ENCODE measurements at places on chromosomes 2 and 18.
A peak's percentile ranks its signal among the peaks of the same experiment; 100 is the strongest.

GRCh38 chr2:33317369-33318007 lies 159.0 kb upstream of the RASGRP3 start:
- DNase-seq: no peak

DNA sequence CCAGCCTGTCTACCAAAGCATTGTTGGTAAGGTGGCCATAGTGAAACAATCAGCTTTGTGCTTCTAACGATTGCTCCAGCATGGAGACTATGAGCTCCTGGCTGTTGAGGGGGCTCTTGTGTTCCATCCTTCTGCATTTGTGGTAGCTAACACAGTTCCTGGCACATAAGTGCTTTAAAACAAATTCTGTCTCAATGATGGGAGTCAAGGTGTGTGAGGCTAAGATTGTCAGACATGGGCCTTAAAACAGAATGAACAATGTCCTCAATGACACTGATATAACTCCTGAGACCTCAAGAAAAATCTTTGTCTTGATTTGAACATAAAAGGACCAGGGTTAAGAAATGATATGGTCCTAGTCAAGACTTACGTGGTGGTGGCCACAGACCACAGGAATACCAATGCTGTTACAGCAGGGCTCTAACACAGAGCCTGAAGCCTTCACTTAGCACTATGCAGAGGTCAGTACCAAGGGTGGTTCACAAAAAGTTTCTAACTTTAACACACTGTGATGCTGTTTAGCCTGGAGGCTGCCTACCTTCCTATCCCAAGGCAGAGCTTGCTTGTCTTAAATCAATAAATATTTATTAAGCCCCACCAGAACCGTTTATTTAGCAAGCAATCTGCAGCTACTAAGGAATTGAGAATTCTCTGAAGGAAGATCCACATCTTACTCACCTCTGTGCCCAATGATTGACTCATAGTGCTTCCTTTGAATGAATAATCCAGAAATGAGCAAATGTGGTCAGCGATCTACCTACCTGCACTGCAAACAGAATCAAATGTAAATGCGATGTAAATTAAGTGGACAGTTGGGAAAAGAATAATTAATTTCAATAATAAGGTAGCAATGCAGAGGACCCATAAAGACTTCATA lies 35.1 kb downstream of the EVA1A start:
- DNase-seq: no peak

DNA sequence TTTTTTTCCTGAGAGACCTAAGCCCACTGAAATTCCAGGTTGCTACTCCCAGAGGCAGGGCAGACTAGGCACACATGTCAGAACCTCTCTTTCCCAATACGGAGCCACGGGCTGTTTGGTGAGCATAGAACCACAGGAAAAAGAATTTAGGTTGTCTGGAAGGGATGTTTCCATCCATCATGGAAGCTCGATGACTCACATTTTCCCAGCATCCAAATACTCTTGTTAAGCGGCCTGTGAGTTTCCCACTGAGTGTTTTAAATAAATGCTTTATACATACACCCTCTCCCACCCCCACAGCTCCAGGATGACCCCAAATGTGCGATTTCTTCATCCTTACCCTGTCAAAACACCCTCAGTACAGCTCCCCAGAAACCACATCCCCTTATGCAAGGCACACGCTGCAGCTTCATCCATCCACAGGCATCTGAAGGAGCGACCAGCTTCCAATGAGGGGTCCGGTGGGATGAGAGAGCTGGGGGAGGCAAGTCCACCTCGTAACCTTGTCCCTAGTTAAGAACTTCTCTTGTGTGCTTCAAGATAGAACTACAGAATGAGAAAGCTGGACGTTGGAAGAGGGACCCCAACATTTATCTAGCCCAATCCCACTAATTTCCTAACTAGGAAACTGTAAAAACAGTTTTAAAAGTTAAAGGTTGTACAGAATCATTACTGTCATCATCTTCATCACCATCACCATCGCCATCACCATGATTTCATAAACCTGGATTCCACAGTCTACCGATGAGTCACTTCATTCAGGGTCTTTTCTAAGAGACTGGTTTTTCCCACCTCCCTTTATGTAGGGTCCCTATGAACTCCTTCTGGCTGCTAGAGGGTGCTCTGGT lies 63.5 kb upstream of the FZD7 start:
- DNase-seq: no peak

GRCh38 chr2:120772261-120772660 lies 36.6 kb downstream of the GLI2 start:
- DNase-seq: no peak

GRCh38 chr2:97769711-97770110 lies 56.3 kb downstream of the ZAP70 start:
- no peak for DNase-seq

DNA sequence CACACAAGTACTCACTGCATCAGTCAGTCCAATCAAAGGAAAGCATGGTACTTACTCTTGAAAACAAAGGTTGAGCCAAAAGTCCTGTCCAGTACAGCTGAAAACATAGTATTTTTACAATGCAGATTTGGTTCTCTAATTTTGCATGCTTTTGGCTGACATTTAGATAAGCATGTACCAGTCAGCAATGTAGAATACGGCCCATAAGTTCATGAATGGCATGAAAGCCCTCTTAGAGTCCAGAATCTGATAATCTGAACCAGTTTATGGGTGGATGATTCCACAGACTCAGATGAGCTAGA lies 90.2 kb downstream of the CCBE1 start:
- no peak for DNase-seq

- DNase-seq: peak; percentile 68
Measured at GRCh38 chr2:190382851-190383250, 25.3 kb upstream of the MFSD6 start.

GRCh38 chr18:63229971-63230370 lies 89.6 kb downstream of the BCL2 start:
- DNase-seq: no peak

DNA sequence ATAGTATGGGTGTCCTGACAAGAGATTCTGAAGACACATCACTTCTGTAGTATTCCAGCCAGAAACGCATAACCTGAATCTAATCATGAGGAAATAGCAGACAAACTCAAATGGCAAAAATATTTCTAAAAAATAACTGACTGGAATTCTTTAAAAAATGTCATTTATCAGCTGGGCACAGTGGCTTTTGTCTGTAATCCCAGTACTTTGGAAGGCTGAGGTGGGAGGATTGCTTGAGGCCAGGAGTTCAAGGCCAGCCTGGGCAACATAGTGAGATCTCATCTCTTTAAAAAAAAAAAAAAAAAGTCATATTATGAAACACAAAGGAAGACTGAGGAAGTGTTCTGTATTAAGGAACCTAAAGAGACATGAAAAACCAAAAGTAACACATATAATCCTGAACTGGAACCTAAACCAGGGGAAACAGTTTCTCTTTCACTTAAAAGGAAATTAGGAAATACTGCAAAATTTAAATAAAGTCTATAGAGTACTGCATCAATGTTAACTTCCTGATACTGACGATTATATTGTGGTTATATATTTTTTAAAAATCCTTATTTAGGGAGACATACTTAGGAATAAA lies 29.9 kb downstream of the SESTD1 start:
- DNase-seq: no peak

DNA sequence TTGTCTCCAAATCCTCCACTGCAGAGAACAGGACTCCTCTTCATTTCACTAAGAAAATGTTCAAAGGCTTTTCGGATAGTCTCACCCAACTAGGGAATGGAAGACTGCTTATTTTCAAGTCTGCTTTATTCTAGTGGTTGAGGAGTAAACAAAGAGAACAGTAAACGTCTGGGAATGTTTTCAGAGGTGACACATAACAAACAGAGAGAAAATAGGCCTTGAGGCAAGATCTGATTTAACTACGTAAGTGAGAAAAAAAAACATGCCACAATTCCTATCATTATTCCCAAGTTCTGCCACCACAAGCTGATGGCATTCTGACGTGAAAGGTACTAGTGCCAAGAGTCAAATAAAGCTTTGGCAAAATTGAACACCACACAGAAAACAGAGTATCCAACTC lies 16.7 kb upstream of the WIPF1 start:
- DNase-seq: no peak

DNA sequence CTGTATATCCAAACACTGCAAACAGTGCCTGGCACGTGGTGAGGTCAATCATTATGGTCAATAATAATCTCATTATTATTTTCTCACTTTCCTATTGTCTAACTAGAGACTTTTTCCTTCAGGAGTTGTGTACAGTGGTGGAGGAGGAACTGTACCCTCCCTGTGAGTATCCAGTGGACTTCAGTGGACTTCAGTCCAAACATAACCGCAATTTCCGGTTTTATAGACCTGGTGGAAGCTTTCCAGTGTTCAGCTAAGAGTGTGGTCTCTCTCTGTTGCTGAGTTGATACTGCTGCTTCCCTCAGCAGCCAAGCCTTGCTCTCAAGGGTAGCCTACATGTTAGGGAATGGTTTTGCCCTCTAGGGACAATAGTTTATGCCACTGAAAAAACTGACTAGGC lies 447.1 kb downstream of the TMEM182 start:
- no peak for DNase-seq

GRCh38 chr2:23606968-23607367 lies 222.0 kb downstream of the KLHL29 start:
- DNase-seq: no peak

- peak; percentile 37 for DNase-seq
Measured at GRCh38 chr2:74764429-74765272, 69.3 kb upstream of the HK2 start.

GRCh38 chr2:46849721-46850556 lies 65.7 kb downstream of the MCFD2 start:
- DNase-seq: no peak

Measured in NCI-H345 (cell line).